ENCODE measurements at places on chromosomes 4 and X.

DNA sequence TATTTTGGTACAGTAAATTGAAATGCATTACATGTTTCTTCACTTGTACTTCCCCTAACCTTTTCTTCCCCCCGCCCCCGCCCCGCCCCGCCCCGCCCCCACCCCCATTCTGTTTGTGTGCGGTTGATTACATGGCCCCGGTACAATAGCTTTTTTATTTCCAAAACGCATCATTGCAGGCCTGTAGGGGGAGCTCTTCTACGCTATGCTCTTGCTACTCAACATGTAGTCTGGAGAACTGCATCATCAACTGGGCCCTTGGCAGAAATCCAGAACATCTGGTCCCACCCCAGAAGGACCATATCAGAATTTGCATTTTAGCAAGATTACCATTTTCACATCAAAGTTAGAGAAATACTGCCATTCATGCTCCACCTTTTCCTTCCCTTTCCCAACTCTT lies 333.3 kb upstream of the DDX53 start:
- DNase-seq = peak; percentile 49

DNA sequence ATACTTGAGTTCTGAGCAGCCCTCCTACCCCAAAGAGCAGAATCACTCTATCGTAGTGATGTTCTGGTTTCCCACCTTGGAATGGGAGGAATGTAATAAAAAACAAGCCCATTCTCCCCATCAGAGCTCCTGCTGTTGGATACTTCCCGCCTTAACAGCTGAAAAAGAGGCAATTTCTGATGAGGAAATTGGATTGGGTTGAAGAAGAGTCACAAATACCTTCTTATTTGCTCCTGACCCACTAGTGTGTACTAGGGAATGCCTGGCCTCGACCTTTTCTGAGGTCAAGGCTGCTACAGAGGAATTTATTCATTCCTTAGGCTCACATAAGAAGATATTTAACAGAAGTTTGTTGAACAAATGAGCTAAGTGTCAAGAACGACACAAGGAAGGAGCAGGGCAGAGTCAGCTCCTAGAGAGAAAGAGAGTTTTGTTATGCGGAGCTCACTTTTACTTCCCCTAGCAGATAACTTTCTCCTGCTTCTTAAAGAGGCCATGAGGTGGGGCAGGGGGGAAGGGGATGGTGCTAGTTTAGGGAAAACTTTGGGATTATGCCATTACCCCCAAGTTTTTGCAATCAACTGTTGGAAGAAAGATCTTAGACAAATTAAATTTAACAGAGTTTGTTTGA lies 273.8 kb upstream of the CLNK start:
- no peak for DNase-seq

DNA sequence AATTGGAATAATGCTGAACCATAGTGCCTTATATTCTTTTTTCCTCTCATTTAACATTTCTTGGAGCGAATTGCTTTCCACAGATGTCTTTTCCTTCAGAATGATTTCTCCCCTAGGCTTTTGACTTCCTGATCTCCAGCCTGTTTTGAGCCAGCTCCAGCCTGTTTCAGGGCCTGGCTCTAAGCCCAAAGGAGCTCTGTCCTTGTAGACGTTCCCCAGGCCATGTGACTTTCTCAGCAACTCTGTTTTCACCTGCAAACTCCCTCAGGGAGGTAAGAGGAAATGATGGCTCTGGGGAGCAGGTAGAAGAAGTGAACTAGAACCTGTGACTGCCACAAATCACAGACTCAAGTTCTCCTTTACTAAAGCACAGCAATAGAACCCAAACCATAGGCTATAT lies 89.1 kb downstream of the AKAP4 start:
- DNase-seq = no peak

- no peak for DNase-seq
Observed at GRCh38 chrX:86039625-86040568, 7.5 kb downstream of the CHM start.

DNA sequence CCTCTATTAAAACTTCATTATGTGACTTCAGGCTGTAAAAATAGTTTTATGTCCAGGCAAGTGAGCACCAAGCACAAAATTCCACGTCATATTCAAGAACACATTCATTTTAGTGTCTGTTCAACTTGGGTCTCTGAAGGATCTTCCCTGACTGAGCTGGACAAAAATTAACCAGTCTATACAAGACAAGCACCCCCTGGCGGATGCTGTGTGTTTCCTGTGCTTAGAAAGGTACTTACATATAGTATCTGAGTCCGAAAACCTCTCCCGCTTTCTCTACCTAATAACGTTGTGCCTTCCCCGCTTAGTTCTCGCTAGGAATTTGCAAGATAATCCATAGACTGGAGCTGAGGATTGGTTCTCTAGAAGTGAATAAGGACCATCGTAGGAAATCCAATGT lies 2214.5 kb upstream of the TENM3 start:
- peak; percentile 84 for DNase-seq

DNA sequence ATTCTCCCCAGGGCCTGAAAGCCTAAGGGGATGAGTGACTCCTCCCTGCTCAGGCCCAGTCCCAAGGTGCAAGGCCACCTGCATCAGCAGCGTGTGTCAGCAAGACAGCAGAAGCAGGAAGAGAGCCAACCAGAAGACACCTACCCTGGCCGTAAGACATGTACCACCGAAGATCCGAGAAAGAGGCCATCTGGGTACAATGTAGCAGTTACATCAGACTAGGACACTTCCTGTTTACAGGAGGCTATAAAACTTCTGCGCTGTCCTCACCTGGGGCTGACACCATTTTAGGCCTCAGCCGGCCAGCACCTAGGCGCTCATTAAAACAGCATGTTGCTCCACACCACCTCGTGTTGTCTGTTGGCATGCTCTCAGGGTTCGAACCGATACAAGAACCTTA lies 19.1 kb upstream of the HERC6 start:
- DNase-seq = no peak

DNA sequence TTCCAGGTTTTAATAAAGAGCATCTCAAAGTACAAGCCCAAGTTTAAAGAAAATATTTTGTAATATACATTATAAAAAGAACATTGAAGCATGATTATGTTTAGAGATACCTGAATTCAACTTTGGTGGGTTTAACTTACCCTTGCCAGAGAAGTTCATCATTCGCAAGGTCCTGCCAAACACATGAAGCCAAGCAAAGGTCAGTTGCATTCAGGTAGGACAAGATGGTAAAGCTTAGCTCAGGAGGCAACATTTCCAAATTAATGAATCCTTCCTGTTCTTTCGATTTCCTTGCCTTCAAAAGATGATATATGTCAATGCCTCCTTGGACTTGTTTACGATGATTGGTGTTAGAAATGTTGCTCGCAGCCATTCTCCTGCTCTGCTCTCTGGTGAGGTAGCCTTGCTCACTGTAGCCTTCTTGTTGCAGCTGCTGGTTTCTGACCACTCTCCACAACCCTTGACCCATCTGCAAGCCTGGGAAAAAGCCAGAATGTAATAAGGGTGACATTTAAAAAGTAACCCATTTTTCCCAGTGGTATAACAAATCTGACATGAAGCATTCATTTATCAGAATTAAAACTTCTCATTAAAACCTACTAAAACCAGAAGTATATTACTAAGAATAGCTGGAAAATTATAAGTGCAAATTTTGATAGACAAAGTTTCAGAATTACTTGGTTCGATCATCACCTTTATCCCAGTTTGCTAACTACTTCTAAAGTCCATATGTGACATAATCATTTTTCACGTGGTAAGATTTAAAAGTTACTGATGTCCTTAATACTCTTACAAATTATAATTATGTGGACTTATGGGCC lies 20.6 kb downstream of the FBXO8 start:
- DNase-seq = no peak

DNA sequence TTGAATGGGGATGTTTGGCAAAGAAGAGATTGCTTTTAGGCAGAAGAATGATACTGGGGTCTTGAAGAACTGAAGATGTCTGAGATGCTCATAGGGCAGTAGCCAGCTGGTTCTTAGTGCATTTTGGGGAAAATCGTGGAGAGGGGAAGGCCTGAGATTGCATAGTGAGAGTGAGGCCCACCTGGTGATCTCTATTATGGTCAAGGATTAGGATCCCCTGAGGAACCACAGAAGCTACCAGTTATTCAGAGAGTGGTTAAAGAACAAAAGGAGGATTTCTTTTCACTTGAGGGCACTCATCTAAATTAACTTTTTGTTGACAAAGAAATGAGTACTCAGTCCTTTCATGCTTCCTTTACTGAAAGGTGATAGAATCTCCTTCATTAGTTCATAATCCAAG lies 271.3 kb upstream of the HAND2 start:
- DNase-seq = no peak

DNA sequence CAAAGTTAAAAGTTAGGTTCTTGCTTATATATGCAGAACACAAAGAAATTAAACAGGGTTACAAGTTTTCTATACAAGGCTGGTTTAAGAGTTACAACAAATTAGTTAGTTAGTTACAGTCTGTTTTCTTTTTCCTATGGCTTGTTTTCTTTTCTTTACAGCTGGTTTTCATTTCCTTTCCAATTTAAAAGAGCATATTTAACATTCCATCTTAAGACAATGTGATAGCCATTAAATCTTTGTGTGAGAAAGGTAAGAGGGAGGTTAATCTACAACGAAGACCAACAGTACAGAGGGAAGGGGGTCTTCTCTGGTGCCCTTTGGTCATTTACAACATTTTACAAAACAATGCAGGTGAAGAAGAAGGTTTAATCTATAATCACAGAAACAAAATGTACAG lies 290.6 kb downstream of the ZNF674 start:
- DNase-seq = no peak

DNA sequence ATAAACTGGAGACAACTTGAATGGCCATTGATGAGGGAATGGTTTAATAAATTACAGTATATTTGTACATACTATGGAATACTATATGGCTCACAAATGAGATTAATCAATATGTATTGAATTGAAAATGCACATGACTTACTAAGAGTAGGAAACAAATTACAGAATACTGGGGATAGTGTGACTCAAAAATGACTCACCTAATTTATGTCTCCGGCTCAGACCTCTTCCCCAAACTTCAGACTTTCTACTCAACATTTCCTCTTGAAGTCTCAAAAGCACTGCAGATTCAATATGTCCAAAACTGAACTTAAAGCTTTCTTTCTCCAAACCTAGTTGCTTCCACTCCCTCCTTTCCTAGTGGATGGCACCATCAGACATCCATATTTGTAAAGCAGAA lies 28.8 kb upstream of the GRIA3 start:
- no peak for DNase-seq

GRCh38 chrX:3994315-3994714 lies 280.9 kb upstream of the PRKX start:
- no peak for DNase-seq

- DNase-seq = no peak
Observed at GRCh38 chrX:24480400-24480865, 15.3 kb downstream of the PDK3 start.

GRCh38 chrX:8579602-8580001 lies 115.0 kb downstream of the VCX3B start:
- no peak for DNase-seq

DNA sequence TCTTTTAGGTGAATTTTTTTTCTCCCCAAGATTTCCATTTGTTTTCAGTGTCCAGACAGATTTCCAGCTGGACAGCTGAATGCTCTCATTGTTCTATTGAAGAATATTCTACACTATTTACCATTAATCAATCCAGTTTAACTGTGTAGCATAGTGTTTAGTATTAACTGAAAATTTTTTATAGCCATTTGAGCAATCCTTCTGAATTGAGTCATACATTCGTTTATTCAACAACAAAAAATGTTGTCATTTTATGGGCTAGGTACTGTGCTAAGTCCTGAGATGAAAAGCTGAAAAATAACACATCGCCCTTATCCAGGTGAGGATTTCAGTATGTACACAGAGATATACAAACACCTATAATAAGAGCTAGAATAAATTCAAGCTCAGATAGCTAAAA lies 223.3 kb downstream of the COL25A1 start:
- DNase-seq = no peak

GRCh38 chr4:112403101-112403945 lies 106.2 kb downstream of the ALPK1 start:
- DNase-seq = no peak

DNA sequence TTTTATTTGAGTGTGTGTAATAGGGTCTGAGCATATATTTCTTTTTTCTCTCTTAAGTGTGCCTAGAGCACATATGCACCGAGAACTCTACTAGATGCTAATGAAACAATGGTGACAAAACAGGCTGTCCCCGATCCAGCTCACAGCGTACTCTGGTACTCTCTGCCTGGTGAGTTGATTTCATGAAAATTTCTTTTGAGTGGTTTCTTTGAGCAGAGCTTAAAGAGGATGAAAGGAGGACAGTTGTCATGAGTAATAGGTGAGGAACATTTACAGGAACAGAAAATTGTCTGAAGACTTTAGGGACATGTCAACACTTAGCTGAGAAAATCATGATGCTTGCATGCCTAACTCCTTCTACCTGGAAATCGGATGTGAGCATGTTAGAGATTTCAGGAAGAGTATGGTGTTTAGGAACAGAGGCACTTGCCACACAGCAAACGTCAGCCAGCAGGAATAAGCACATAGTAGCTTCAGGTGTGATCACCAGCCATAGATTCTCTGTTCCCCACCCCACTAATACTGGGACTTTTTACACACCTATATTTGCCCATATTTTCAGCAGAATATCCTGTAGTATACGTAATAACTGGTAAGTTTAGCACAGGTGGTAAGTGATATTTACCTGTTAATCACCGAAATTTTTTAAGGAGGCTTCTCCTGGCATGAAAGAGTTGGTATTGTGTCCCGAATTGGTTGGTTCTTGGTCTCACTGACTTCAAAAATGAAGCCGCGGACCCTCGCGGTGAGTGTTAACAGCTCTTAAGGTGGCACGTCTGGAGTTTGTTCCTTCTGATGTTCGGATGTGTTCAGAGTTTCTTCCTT lies 111.1 kb downstream of the ZNF330 start:
- DNase-seq = no peak

GRCh38 chr4:186307916-186308315 lies 41.9 kb downstream of the F11 start:
- no peak for DNase-seq

DNA sequence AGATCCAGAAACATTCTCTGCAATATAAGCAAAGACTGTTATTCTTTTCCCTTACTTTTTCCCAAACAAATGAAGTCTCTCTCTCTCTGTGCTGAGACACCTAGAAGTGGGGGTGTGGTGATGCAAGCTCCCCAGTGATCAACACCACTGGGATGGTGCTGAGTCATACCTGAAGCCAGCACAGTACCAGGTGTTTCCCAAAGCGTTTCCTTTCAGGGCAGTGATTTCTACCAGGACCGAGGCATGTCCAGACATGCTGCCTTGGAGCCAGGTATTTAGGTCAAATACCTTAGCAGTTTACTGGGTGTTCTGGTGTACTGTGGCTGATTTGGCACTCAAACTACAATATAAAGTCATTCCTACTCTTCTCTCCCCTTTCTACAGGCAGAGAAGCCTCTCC lies 726.5 kb downstream of the FAM133A start:
- DNase-seq = peak; percentile 84

DNA sequence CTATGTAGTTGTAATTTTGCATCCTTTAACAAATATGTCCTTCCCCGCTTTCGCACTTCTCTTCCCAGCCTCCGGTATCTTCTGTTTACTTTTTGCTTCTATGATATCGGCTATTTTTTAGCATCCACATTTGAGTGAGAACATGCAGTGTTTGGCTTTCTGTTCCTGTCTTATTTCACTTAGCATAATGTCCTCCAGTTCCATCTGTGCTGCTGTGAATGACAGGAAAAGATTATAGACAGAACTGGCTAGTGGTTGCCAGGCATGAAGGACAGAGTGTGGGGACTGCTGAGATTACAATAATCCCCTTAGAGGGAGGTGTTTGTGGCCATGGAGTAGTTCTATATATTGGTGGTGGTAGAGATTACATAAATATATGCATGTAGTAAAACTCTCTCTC lies 588.6 kb downstream of the NLGN4X start:
- no peak for DNase-seq
